ENCODE measurements at places on chromosomes 5 and 9. TPM values are rescaled to one million over a fixed set of nuclear protein-coding genes. Genes with fewer than 3 reads are reported as not detected.

The FOXD4L6 gene
- not detected for total RNA-seq

DNA sequence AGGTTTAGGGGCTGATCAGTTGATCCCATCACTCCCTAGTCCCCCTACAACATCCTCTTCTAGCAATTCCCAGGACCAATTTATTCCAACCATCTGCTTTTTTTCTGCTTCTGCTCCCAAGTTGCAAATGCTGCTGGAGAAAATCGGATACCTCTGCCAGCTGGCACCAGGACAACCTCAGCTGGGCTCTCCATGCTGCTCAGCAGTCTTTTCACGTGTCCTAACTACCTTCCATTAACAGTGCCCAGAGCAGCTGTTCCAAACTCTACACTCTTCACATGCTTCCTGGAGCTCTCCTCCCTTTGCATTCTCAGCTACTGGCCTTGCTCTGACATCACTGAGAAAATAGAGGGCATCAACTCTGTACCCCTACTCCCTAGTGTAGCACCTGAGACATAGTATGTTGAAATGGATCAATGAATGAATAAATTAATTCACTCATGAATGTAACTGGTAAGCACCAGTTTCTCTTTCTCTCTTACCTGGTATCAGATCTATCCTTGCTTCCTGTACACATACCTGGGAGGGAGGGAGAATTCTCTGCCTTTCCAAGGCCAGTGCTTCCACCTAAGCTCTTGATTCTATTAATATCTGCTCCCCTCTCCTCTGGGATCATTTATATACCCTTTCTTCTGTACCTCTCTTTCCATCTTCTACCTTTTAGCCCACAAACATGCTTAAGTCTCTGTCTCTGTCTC, 191.0 kb downstream of the RAB3C start:
- DNase-seq = no peak

DNA sequence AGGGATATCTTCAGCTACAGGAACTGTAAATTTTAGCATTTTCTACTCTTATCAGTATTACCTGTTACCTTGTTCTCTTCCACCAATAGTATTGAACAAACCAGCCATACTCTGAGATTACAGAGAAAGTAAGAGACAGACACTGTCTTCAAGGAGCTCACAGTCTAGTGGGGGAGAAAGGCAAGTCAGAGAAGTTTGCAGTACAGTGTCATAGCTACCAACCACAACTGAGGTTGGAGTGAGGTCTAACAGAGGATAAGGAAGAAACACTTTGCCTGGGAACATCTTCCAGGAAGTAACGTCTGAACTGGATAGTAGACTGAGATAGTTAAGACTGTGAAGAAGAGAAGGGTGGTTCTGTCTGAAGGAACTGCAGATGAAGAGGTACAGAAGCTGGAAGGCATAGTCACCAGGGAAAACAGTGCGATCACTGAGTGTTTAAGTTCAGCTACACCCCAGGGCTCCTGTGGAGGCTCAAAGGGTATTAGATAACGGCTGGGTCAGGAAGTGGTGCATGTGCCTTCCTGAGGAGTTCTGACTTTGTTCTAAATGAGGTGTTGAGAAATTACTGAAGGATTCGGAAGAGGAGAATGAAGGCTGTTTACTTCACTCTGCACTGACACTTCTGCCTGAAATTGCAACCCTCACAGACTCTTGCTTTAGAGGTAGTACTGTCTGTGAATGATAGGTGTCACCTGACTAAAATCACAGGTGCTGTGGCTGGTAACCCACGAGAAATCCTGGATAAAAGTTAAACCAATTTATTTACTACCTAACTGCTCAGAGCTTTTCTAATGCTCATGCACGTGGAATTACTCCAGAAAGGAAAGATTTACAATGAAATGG, 841.6 kb downstream of the MAT2B start:
- no peak for DNase-seq

GRCh38 chr9:79598562-79599345, 27.0 kb downstream of the TLE4 start:
- DNase-seq = no peak

The ZNF608 gene
- total RNA-seq = 41.0 TPM

DNA sequence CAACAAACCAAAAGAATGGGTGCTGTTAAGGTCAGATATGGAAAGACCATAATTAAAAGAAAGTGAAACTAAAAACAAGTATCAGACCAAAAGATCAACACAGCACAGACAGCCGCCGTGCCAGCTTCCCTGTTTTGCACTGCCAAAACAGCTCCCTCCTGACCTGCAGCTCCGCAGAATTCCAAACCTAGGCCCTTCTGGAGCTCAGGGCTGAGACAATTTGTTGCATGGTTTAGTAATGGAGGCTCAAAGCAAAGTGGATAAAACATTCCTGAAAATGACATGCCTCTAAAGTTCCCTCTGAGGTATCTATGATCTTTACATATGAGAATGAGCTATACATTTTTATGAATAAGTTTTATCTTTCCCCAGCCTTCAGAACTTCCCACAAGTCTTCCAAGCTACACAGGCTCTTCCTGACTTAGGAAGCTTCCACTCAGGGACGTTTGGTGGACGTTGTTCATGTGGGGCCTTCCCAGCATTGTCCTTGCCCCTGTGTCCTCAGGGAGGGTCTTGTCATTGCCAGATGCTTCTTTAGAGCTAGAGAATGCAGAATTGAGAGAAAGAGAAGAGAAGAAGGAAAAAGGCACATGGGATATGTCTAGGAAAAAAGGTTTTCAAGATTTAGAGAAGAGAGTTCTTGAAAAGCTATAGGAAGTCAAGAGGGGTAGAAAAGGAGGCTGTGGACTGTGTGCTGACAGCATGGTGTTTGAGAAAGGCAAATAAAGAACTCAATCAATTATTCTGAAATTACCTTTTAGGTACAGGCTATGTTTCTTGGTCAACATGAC, 28.4 kb upstream of the SSBP2 start:
- DNase-seq = no peak

All from skin of body (tissue), 3 donors.